ENCODE measurements at places on chromosomes 12 and 14. TPM values are rescaled to one million over a fixed set of nuclear protein-coding genes. Genes with fewer than 3 reads are reported as not detected.

The SERPINA12 gene
- not detected for total RNA-seq

The AQP2 gene
- not detected for total RNA-seq

The KERA gene
- total RNA-seq: not detected

The SERPINA1 gene
- total RNA-seq: 4.3 TPM

The SLC25A47 gene
- not detected for total RNA-seq

The SMIM41 gene
- total RNA-seq: not detected

The FOXN4 gene
- total RNA-seq: not detected

The CCDC38 gene
- 0.11 TPM for total RNA-seq

The BICDL1 gene
- 143 TPM for total RNA-seq

The MAP1LC3B2 gene
- total RNA-seq: 1.5 TPM

The SELPLG gene
- 27.8 TPM for total RNA-seq

The MYL2 gene
- not detected for total RNA-seq

The PRH2 gene
- not detected for total RNA-seq

The FSCB gene
- not detected for total RNA-seq

The ESRRB gene
- 0.17 TPM for total RNA-seq

The COX8C gene
- not detected for total RNA-seq

The TRIM9 gene
- 0.19 TPM for total RNA-seq

The ZDHHC22 gene
- total RNA-seq: not detected

The CLEC4E gene
- total RNA-seq: not detected

The BATF gene
- 7.8 TPM for total RNA-seq

The KRT3 gene
- not detected for total RNA-seq

The GCN1 gene
- 128 TPM for total RNA-seq
